ENCODE measurements at places on chromosomes 3 and 15.

DNA sequence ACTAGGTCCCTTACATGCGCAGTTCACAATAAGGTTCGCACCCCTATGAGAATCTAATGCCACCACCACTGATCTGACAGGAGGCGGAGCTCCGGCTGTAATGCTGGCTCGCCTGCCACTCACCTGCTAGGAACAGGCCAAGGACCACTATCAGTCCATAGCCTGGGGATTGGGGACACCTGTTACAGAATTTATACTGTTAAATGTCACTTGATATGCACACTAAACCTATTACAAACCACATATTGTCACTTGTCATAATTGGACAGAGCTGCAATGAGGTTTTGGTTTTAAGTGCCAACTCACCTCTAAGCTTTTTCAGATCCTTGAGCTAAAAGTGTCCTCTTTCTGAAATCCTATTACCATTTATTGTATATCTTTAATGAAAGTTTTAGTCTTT is 507.9 kb upstream of the TPRG1 start:
- no peak for DNase-seq

- DNase-seq: no peak
Measured at GRCh38 chr3:38636881-38637280, 12.6 kb downstream of the SCN5A start.

GRCh38 chr3:49296781-49297411 is 19.9 kb upstream of the C3orf62 start:
- no peak for DNase-seq

GRCh38 chr3:172082269-172082668 is 42.9 kb downstream of the FNDC3B start:
- no peak for DNase-seq

GRCh38 chr3:69993757-69994156 is 5.8 kb upstream of the SAMMSON start:
- DNase-seq: no peak

- DNase-seq: no peak
Measured at GRCh38 chr3:106161246-106161645, 292.4 kb upstream of the CBLB start.

- no peak for DNase-seq
Measured at GRCh38 chr15:27973886-27974285, 125.2 kb downstream of the OCA2 start.

GRCh38 chr3:71436337-71436736 is 147.2 kb downstream of the FOXP1 start:
- no peak for DNase-seq

DNA sequence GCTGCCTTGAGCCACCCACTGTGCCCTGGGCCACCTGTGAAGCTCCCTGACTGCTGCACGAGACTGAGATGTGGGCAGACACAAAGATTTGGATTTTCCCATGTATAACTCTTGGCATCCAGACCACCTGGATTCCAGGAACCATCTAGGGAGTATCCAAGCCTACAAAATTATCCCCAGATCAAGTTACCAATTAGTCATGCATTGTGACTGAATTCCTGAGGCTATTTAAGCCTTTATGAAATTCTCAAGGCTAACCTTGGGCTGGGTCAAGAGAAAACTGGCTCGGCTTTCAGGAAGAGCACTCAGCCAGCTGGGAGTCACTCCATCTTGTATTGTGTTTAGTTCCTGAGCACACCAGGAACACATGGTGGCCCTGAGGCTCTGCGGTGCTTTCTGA is 13.3 kb upstream of the ATP13A5 start:
- no peak for DNase-seq

All from posterior cingulate gyrus (tissue), 11 donors.